ENCODE measurements at places on chromosomes 2 and 18.

GRCh38 chr18:43422518-43422917 lies 145.2 kb upstream of the SYT4 start:
- peak; percentile 10 for DNase-seq

GRCh38 chr18:4870177-4870773 lies 326.8 kb downstream of the AKAIN1 start:
- no peak for DNase-seq

DNA sequence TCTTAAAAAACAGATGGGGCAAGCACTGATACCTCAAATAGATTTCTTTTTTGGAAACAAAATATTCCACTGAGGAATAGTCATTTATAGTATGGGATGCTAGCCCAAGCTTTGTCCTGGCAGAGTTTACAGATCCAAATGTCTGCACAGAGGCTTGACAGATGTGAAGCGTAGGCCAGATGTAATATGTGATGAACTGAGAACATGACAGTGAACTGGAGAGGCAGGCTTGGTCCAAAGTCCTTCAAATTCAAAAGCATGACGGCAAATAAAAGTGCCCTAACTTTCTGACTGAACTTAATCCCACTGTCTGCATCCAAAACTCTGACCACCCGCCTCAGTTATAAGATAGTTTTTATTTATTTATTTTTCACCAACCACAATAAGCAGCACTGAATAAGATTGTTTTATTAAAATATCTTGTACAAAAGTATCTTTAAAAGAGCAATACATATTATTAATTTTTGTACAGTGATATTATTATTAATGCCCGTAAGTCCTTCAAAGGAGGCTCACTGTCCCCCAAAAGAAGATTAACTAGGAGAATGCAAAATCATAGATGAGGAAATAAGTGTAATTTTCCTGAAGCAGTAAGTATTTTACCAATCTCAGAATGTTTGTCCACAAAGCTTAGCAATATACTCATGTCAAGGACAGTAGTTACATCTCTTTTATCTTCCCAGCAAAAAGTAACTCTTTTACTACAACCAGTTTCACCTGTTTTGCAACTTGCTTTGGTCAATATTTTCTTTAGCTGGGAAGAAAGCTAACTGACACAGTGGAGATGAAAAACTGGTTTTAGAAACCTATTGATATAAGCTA lies 10.7 kb upstream of the SPOPL start:
- no peak for DNase-seq

DNA sequence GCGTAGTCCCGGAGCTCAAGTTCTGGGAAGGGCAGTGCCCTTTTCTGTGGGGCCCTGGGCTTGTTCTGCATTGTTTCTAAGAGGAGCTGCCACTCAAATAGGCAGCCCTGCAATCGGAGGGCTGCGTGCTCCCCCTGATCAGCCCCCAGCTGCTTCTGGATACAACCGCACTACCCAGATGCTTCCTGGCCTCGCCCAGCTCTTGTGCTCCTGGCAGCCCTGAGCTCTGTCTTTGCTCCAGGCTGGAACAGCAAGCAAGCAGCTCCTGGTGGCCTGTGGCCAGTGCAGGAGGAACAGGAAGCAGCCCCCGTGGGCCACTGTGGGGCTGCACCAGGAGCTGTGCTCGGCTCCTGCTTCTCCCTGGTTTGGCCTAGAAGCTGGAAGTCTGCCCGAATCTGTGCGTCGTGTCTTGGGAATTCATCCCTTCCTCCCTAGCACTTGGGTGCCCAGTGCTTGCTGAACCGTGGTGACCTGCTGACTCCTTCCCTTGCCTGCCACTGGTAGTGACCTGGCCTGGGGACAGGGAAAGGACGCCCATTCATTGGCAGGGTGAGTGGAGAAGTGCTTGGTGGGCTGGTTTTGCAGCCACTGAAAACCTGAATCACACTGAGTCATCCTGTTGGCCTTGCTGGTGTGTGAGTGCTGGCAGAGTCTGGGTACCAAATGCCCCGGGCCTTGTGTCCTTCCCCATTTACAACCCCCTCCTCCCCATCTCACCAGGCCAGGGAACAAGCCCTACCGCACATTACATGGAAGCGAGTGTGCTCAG lies 27.3 kb upstream of the NTSR2 start:
- peak; percentile 25 for DNase-seq

DNA sequence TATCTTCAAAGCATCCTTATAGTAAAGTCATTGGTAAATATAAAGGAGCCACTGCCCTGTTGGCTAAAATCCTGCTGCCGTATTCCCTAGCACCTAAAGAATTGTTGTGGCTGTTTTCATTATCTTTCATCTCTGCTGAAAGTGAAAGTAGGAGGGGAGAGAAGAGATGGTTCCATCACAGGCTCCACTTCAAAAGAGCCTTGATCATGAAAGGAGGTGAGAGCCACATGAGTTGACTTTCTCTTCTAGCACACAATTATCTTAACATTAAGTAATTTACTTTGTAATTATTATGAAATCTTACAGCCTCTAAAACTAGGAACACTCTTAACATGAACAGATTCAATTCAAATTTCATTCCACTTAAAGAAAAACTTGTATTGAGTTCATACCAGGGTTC lies 1050.9 kb upstream of the LRRTM1 start:
- no peak for DNase-seq

DNA sequence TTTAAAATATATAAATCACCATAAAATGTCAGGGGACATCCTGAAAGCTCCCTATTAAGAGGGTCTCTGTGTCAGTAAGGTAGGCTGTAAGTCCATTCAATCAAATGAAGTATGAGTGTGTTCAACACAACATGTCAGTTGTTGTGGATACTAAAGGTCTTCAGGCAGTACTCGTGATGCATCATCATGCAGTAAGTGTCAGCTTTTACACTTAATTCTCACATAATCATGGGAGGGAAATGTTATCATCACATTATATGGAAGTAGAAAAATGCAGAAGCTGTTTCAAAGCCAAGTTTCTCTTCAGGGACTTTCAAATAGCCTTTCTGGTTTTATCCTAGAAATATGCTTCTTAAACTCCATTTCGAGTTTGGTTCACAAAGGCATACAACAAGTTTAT lies 477.1 kb upstream of the ID2 start:
- DNase-seq, result no peak

DNA sequence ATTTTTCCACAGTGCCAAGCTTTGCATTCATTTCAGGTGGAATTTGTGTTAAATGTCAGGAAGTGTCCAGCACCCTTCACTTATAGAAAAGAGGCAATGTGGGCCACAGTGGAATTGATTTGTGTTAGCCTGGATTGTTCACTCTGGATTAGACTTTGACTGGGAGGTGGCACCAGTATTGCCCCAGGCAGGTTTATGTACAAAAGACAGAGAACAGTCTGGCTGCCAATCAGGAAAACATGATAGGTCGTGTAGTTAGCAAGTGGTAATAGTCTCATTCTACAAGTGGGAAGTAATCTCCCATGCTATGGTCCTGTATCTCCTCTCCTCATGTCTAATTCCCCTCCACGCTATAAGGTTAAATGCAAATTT lies 45.6 kb downstream of the RAB27B start:
- DNase-seq, result no peak

DNA sequence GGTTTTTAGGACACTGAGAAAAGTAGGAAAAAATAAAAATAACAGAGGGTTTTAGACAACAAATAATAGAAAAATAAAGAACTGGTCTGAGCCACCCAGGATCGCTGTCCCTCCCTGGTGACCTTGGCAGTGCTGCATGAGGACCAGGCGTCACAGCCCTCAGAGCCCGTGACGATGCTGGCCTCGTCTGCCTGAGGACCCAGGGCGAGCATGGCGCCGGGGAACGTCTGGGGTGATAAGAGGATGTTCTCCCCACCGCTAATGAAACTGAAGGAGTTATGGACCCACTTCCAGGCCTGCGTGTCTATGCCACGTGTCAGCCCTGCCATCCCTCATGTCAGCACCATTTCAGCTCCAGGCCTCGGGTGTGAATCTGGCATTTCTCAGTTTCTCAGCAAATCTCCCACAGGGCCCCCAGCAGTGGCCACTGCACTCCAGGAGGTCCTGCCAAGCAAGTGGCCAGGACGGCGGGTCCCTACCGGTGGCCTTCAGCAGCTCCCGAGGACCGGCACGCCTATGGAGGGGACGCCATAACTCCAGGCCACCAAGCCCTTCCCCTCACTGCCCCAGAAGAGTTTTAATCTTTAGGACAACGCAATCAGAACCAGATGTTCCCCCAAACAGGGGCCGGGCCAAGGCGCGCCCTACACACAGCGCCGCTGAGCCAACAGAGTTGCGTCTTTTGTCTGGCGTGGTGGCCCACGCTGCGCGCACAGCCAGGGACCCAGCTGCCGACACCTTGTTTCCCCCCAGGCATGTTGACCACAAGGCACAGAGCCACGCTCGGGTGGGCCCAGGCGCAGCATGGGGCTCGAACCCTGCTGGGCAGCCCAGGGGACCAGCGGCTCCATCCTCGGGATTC lies 179.7 kb downstream of the TWIST2 start:
- DNase-seq, result no peak

- DNase-seq, result no peak
These were observed 826.5 kb upstream of the FSHR start for GRCh38 chr2:49980774-49981173.

- no peak for DNase-seq
These were observed 33.3 kb downstream of the RAB31 start for GRCh38 chr18:9741406-9741792.

- DNase-seq, result no peak
These were observed 165.2 kb upstream of the KLF7 start for GRCh38 chr2:207330912-207331311.

DNA sequence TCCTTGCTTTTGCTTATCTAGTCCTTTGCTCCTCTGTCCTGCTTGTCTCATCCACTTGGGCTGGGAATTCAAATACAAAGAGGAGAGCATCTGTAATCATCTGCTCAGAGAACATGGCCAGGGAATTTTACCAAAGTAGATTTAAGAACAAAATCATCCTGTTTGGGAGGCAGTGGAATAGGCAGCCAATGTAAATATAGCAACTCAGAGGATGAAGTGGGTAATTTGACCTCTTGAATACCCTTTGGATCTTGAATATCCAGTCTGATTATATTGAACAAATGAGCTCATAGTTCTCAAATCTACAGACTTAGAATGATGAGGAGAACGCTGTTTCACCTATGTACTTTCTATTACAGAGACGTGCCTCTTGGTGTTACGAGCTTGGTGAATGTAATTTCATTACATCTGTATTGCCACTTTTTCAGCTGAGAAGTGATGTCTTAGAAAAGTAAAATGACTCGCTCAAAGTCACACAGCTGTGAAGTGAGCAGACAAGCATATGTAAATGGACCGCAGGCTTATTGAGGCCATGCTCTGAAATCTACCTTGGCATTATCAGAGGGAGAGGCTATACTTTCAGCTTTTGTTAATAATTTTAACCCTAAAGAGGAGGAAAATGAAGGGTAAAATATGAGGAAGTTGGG lies 266.3 kb downstream of the MTX2 start:
- no peak for DNase-seq

DNA sequence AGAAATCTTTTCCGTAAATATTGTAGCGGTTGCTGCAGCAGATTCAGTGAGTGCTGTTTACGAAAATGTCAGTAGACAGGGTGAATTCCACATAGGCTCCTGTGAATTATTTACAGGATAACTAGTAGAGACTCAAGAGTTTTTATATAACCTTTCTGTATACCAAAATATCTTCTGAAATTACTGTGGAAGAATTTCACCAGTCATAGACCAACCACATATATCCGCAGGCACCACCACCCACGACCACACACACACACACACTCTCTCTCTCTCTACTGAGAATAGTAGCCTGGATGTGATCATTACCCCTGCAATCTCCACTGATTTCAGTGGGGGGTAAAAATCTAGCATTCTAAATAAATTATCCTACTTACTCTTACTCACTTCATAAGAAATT lies 341.8 kb downstream of the RBM43 start:
- no peak for DNase-seq

GRCh38 chr2:128324897-128325410 lies 6.3 kb upstream of the HS6ST1 start:
- DNase-seq, result no peak

- peak; percentile 25 for DNase-seq
These were observed 51.8 kb downstream of the MTHFD2 start for GRCh38 chr2:74250189-74250631.

- peak; percentile 71 for DNase-seq
These were observed 92.2 kb upstream of the MBOAT2 start for GRCh38 chr2:9095690-9096089.
